WTC11 (cell line): ENCODE measurements at places on chromosomes 11 and 22. TPM values are rescaled to one million over a fixed set of nuclear protein-coding genes. Genes with fewer than 3 reads are reported as not detected.

GRCh38 chr11:126112547-126112946, 49.9 kb upstream of the CDON start:
- no peak for DNase-seq
- H3K36me3 ChIP-seq = no peaks in the 10 kb centered on the region
- peaks cover 11% of the 10 kb centered on the region for H3K4me1 ChIP-seq
- H3K4me3 ChIP-seq = no peak overlapping the region
- no peak overlapping the region for H3K27ac ChIP-seq

DNA sequence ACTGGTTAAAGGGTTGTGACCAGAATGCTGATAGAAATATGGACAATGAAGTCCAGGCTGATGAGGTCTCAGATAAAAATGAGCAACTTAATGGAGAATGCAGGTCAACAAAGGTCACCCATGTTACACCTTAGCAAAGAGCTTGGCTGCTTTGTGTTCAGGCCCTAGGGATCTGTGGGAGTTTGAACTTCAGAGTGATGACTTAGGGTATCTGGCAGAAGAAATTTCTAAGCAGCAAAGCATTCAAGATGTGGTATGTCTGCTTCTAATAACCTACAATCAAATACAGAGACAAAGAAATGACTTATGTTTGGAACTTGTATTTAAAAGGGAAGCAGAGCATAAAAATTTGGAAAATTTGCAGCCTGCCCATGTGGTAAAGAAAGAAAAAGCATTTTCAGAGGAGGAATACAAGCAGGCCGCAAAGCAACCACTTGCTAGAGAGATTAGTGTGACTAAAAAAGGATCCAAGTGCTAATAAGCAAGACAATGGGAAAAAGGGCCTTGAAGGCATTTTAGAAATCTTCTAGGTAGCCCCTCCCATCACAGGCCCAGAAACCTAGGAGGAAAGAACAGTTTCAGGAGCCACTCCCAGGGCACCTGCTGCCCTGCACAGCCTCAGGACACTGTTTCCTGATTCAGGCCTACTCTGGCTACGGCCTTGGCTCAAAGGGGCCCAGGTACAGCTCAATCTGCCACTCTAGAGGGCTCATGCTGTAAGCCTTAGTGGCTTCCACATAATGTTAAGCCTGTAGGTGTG, 41.3 kb downstream of the TNKS1BP1 start:
- peaks cover 6% of the 10 kb centered on the region for H3K27me3 ChIP-seq
- H3K36me3 ChIP-seq = peaks cover 33% of the 10 kb centered on the region
- peaks cover 45% of the 10 kb centered on the region for H3K4me1 ChIP-seq
- DNase-seq = peak; percentile 24

Gene MPZL3
- total RNA-seq = 1.6 to 2.1 TPM (median 2.0 TPM) in 3 replicates

- H3K27ac ChIP-seq = no peak overlapping the region
- DNase-seq = no peak
- no peaks in the 10 kb centered on the region for H3K36me3 ChIP-seq
- H3K27me3 ChIP-seq = peaks cover 12% of the 10 kb centered on the region
These were observed 16.2 kb downstream of the PIWIL4 start for GRCh38 chr11:94583213-94583865.

DNA sequence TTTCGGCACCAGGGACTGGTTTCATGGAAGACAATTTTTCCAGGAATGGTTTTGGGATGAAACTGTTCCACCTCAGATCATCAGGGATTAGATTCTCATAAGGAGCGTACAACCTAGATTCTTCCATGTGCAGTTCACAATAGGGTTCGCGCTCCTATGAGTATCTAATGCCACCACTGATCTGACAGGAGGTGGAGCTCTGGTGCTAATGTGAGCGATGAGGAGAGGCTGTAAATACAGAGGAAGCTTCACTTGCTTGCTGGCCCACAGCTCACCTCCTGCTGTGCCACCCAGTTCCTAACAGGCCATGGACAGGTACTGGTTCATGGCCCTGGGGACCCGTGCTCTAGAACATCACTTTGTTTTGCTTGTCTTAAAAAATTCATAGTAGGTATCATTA, 41.8 kb upstream of the AMPD3 start:
- H3K4me3 ChIP-seq = no peak overlapping the region
- no peaks in the 10 kb centered on the region for H3K36me3 ChIP-seq

DNA sequence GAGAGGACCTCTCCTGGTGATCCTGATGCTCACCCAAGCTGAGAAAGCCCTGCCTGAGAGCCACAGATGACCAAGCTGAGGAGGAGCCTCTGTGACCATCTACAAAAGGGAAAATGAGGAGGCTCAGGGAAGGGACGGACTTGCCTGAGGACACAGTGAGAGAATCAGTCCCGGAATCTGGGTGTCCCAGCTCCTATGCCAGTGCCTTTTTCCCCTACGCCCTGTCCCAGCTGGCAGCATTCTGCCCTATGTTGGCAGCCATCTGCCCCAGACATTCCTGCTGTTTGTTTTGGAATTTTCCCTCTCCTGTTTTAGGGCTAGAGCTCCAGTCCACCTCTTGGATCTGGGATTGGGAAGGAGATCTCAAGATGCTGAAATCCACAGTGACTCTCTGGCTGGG, 54.6 kb downstream of the C11orf58 start:
- no peaks in the 10 kb centered on the region for H3K27me3 ChIP-seq
- H3K36me3 ChIP-seq = peaks cover 6% of the 10 kb centered on the region
- no peak for DNase-seq
- H3K4me3 ChIP-seq = no peak overlapping the region
- H3K27ac ChIP-seq = no peak overlapping the region

Gene ZNF280A
- 0.22 to 0.44 TPM (median 0.30 TPM) in 3 replicates for total RNA-seq

Gene PATE4
- total RNA-seq = not detected in 3 replicates

GRCh38 chr11:19537803-19538453, 174.7 kb upstream of the NAV2 start:
- H3K36me3 ChIP-seq = no peaks in the 10 kb centered on the region
- H3K4me1 ChIP-seq = no peaks in the 10 kb centered on the region
- H3K27me3 ChIP-seq = peaks cover 2% of the 10 kb centered on the region; the same call in 1 of the 2 replicates

Gene TIMP3
- 3.3 to 4.0 TPM (median 4.0 TPM) in 3 replicates for total RNA-seq

Gene GGTLC2
- not detected in 3 replicates for total RNA-seq

- H3K4me3 ChIP-seq = no peak overlapping the region
- H3K4me1 ChIP-seq = peaks cover 30% of the 10 kb centered on the region
- DNase-seq = peak; percentile 25
- H3K36me3 ChIP-seq = no peaks in the 10 kb centered on the region
These were observed 622.1 kb downstream of the OPCML start for GRCh38 chr11:132910011-132910760.

- peaks cover 6% of the 10 kb centered on the region for H3K4me1 ChIP-seq
- no peak for DNase-seq
- no peak overlapping the region for H3K27ac ChIP-seq
- H3K27me3 ChIP-seq = peaks cover 10% of the 10 kb centered on the region
These were observed 144.7 kb downstream of the TTC17 start for GRCh38 chr11:43503417-43503816.

- H3K27ac ChIP-seq = no peak overlapping the region
- H3K36me3 ChIP-seq = no peaks in the 10 kb centered on the region
- no peaks in the 10 kb centered on the region for H3K27me3 ChIP-seq
- no peak for DNase-seq
- no peak overlapping the region for H3K4me3 ChIP-seq
- H3K4me1 ChIP-seq = no peaks in the 10 kb centered on the region
These were observed 44.4 kb upstream of the CARD18 start for GRCh38 chr11:105183987-105184386.

Gene MFRP
- total RNA-seq = not detected in 3 replicates

Gene OR51V1
- total RNA-seq = not detected in 3 replicates

- no peaks in the 10 kb centered on the region for H3K27me3 ChIP-seq
- H3K4me1 ChIP-seq = peaks cover 29% of the 10 kb centered on the region
- H3K4me3 ChIP-seq = no peak overlapping the region
These were observed 23.7 kb downstream of the EXPH5 start for GRCh38 chr11:108569896-108570295.

DNA sequence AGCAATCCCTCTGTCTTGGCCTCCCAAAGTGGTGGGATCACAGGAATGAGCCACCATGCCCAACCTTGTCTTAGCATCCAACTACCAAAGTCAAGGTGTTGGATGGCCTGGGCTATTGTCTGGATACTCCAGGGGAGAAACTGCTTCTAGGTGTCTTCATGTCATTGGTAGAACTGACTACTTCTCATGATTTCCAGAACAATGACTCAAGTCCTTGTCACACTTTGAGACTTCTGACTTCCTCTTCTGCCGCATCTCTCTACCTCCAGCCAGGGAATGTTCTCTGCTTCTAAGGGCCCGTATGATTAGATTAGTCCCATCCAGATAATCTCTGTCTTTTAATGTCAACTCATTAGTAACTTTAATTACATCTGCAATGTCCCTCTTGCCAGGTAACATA, 30.6 kb downstream of the APOL6 start:
- H3K27ac ChIP-seq = no peak overlapping the region
- peaks cover 3% of the 10 kb centered on the region; the same call in 1 of the 2 replicates for H3K27me3 ChIP-seq
- H3K36me3 ChIP-seq = peaks cover 26% of the 10 kb centered on the region
- H3K4me3 ChIP-seq = no peak overlapping the region
- DNase-seq = no peak

DNA sequence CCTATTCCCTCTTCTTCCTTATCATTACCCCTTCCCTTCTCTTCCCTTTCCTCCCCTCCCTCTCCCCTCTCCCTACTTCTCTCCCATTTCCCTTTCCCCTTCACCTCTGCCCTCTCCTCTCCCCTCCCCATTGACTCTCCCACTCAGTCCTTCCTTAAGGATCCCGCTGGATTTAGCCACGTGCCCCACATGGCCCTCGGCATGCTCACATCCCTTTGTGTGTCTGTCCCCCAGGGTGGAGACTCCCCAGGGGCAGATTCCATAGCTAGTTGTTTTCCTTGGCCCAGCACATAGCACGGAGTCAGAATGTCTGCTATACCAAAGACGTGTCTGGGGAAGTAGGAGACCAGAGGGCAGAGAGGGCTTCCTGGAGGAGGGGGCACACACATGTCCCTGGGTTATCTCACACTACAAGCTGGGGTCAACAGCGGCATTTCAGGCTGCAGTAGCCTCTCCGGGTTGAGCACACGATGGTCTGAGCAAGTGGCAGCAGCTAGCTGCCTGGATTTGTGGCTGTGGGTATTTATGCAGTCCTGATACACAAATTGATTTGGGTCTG, 487.0 kb downstream of the TBC1D22A start:
- no peak overlapping the region; the same call in 1 of the 2 replicates for H3K27ac ChIP-seq
- no peaks in the 10 kb centered on the region for H3K4me1 ChIP-seq
- H3K36me3 ChIP-seq = peaks cover 22% of the 10 kb centered on the region
- no peak overlapping the region for H3K4me3 ChIP-seq
- peaks cover 20% of the 10 kb centered on the region for H3K27me3 ChIP-seq
- DNase-seq = no peak

GRCh38 chr11:6013042-6013441, 6.3 kb upstream of the OR56A4 start:
- H3K27me3 ChIP-seq = no peaks in the 10 kb centered on the region
- no peak overlapping the region for H3K27ac ChIP-seq
- H3K4me3 ChIP-seq = no peak overlapping the region
- H3K4me1 ChIP-seq = no peaks in the 10 kb centered on the region
- no peak for DNase-seq
- no peaks in the 10 kb centered on the region for H3K36me3 ChIP-seq

Gene SYTL2
- total RNA-seq = 4.3 to 7.1 TPM (median 6.5 TPM) in 3 replicates

Gene PTPN5
- total RNA-seq = 4.5 to 7.4 TPM (median 6.7 TPM) in 3 replicates

- DNase-seq = no peak
- H3K27ac ChIP-seq = no peak overlapping the region
- peaks cover 52% of the 10 kb centered on the region for H3K4me1 ChIP-seq
- no peaks in the 10 kb centered on the region for H3K36me3 ChIP-seq
These were observed 128.0 kb downstream of the DSCAML1 start for GRCh38 chr11:117669062-117669461.

- H3K36me3 ChIP-seq = peaks cover 5% of the 10 kb centered on the region
- DNase-seq = no peak
- H3K4me1 ChIP-seq = no peaks in the 10 kb centered on the region
- H3K27me3 ChIP-seq = no peaks in the 10 kb centered on the region
- H3K27ac ChIP-seq = no peak overlapping the region; the same call in 1 of the 2 replicates
These were observed 96.9 kb downstream of the TRMU start for GRCh38 chr22:46432164-46433068.

GRCh38 chr11:116828632-116829524, 829 bp upstream of the APOC3 start:
- H3K4me1 ChIP-seq = no peaks in the 10 kb centered on the region
- H3K27me3 ChIP-seq = no peaks in the 10 kb centered on the region; the same call in 1 of the 2 replicates
- no peak overlapping the region for H3K4me3 ChIP-seq
- DNase-seq = no peak

- peaks cover 16% of the 10 kb centered on the region for H3K4me1 ChIP-seq
- H3K4me3 ChIP-seq = no peak overlapping the region
- no peak overlapping the region for H3K27ac ChIP-seq
- no peak for DNase-seq
- H3K36me3 ChIP-seq = no peaks in the 10 kb centered on the region
These were observed 24.6 kb upstream of the LRRC32 start for GRCh38 chr11:76695133-76695532.

Gene POTEH
- not detected in 3 replicates for total RNA-seq

DNA sequence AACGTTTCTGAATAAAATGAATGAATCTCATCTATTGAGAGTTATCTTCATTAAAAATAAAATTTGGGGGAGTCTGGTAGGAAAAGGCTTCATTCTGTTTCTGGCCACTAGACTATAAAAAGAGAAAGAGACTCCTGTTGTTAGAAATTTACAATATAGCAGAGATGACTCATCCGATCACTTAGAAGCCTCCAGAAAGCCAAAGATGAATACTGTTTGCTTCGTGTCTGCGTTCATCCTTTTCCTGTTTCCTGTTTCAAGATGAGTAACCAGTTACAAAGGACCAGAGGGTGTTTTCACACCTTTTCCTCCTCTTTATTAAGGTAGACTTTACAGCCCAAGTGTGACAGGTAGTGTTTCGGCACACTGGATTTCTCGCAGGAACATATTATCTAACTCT, 1120.7 kb downstream of the LRRC4C start:
- H3K27me3 ChIP-seq = no peaks in the 10 kb centered on the region; the same call in 1 of the 2 replicates
- no peak overlapping the region for H3K4me3 ChIP-seq
- DNase-seq = no peak

Gene FAM180B
- 0.16 to 0.28 TPM in 2 of 3 replicates, not detected in the other for total RNA-seq

DNA sequence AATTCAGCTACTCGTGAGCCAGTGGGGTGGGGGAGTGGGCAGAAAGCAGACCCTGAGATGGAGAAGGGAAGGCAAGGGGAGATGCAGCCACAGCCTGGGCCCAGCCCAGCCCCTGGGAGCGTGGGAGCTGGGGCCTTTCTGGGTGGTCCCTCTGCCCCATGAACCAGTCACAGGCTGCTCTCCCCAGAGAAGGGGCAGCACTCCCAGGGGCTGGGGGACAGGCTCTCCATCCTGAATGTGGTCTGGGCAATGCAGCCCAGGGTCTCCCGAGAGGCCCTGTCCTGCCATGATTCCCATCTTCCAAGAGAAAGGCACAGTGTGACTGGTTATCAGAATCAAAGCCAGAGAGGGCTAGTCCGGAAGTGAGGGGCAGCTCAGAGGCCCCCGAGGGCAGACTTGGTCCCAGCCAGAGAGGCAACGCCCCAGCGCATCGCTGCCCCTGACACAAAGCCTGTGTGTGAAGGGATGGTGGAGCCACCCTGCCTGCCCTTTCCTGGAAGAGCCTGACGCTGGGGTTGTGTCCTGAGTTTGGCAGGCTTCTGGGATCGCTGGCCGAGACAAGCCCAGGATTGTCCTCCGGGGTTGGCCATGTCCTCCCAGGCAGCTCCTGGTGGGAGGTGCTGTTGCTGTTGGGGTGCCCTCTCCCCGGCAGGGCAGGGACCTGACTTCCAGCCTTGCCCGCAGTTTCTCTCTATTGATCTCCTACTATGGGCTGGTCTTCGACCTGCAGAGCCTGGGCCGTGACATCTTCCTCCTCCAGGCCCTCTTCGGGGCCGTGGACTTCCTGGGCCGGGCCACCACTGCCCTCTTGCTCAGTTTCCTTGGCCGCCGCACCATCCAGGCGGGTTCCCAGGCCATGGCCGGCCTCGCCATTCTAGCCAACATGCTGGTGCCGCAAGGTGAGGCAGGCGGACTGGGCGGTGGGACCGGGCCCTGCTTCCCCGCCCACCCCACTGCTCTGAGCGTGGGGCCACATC, 23.8 kb upstream of the SLC22A12 start:
- H3K27ac ChIP-seq = peak overlapping the region; percentile 99
- H3K36me3 ChIP-seq = no peaks in the 10 kb centered on the region
- DNase-seq = no peak
- H3K4me3 ChIP-seq = peak overlapping the region; percentile 64
- H3K4me1 ChIP-seq = peaks cover 35% of the 10 kb centered on the region
- peaks cover 4% of the 10 kb centered on the region; the same call in 1 of the 2 replicates for H3K27me3 ChIP-seq
